Stimulated activated CD4-positive, alpha-beta T cell treated with anti-CD3 and anti-CD28 coated beads, Interleukin-4, amount 100 ng/mL, for 4 hours (primary cell): ENCODE measurements at places on chromosomes 16 and 17.

DNA sequence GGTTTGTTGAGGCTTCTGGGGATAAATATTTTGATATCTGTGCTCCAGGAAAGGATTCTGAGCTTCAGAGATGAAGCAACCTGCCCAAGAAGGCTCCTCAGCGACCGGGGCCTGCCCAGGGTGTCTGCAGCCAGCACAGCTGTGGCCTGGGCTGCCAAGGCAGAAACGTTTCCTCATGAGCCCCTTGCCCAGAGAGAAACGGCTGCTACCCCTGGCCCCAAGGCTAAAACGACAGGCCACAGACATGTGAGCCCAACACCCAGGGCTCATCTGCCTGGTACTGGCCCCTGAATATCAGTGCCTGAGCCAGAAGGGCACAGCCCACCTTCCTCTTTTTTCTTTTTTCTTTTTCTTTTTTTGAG, 45.4 kb upstream of the RASD1 start:
- no peak for DNase-seq

DNA sequence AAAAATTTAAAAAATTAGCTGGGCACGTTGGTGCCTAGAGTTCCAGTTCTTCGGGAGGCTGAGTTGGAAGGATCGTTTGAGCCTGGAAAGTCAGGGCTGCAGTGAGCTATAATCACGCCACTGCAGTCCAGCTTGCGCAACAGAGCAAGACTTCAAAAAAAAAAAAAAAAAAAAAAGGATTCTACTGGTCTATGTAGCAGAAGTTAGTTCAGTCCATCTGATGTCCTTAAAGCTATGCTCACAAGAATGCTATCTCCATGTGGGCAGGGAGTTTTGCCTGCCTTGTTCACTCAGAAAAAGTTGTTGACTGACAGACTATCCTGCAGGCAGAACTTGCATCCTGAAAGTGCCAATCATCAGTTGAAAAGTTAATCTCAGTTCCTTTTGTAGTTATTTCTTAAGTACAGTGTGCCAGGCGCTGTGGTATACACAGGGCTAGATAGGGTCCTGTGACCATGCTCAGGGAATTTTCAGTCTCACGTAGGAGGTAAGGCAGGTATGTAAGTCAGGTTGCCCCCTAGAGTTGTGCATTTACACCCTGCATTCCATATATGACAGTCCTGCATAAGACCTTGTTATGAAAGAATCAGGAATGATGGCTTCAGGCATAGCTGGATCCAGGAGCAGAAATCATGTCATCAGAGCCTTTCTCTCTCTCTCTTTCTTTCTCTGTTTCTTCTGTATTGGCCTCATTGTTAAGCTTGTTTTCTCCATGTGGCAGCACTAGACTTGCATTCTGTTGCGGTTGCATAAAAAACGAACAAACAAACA, 7.6 kb downstream of the SYT17 start:
- DNase-seq, result no peak

DNA sequence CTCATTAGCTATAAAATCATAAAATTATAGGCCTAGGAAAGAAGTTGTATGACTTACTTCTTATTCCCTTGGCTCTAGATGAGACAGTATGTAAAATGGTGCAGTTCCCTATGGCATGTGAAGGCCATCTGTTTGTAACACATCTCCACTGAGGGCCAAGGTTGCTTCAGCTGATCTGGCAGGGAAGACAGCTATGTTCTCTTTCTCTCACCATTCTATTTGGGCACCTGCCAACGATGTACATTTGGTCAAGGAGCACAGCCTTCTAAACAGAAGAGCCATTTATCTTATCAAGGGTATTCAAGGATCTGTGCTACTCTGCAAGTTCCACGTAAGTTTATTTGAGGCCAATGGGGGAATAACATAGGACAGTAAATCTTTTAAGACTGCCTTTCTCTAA, 129.8 kb upstream of the TOM1L1 start:
- no peak for DNase-seq

GRCh38 chr16:85950136-85950918, 51.4 kb downstream of the IRF8 start:
- DNase-seq, result no peak

DNA sequence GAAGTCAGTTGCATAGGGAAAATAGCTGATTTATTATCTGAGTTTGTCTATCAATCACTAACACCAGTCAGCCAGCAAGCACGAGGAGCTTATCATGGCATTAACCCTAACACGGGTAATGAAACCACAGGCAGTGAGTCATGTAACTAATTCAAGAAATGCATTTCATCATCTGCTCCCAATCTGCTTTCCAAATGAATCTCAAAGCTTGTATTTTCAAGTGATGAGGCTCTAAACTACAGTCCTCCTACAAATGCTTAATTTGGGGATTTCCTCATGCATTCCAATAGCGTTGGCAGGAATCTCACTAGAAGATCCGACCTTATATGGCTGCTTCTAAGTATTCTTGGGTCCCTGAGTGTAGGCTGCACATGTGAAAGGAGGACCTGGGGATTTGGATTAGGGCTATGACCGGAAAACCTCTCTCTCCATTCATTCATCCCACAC, 118.4 kb upstream of the HSBP1 start:
- DNase-seq, result no peak

DNA sequence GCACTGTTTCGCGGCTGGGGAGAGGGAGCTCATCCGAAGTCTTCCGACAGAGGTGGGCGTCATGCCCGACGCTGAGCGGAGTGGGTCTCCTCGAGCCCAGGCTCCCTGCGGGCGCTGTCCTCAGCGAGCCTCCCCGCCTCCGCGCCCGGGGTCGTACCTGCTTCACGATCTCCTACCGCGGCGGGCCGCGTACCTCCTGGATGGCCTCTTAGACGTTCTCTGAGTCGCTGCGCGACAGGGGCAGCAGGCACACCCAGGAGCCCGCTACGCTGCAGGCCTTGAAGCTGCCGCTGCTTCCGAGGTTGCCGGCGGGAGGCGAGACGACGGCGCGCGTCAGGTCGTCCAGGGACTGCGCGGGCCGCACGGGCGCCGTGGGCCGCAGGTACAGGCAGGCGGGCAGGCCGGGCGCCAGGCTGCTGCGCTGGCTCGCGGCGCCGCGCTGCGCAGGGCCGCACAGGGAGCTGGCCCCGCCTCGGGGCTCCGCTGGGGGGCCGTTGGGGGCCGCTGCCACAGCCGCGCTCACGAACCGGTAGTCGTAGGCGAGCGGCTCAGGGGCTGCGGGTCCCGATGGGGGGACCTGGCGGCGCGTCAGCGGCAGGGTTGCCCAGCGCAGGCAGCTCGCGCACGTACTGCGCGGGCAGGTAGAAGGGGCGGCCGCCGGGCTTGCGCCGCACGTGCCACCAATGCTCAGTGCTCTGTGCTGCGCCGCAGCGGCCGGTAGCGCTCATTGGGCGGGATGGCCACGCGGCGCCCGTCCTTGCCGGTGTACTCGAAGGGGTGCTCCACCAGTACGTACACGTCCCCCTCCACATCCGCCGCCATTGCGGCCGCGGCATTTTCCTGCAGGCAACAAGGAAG, 116.4 kb upstream of the SMURF2 start:
- DNase-seq, result no peak

DNA sequence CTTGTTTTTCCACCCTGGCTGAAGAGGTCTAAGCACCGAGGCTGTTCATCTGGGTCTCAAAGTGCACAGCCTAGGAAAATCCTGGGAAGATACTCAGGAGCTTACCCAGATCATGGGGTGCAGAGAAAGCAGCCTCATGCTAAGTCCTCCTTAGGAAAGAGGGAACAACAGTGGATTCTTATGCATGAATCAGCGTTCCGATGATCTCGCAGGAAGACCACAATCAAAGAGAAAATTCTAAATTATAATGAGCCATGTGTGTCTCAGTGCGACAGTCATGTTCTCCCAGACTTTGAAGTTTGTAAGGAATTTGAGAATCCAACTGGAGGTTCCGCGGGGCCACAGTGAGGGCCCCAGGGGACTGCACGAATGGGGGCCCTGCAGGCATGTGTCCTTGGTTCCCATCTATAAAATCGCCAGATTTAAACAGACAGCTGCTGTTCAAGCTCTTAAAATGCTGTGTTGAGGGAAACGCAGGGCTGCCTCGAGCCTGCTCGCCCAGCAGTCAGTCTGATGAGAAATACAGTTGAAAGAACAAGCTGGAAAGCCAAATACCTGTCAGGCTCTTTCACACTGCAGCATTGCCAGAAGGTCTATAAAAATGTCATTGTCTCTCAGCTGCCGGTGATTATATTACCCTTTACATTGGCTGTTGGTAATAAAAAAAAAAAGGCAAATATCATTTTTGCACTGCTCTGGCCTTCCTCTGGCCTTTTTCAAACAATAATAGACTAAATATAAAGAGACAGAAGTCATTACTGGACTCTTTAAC, 152.1 kb downstream of the PMP22 start:
- DNase-seq, result no peak

- DNase-seq, result no peak
Measured at GRCh38 chr17:43914451-43914850, 7.1 kb upstream of the MPP2 start.

DNA sequence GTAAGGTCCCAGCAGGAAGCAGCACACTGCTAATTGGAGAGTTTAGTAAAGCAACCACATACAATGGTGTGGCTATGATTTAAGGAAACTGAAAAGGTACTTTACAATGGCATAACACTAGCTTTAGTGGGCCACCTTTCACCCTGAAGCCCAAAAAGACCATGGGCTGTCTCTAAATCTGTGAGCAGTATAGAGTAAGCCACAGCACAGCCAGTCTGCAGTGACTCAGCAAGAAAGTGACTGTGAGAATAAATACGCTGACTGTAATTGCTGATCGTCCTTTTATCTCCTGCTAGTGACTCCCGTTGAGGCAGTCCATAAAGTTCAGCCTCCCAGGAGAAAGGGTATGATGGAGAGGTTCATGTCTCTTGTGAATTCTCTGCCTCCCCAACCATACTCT, 679.8 kb upstream of the KIF2B start:
- DNase-seq, result no peak

GRCh38 chr16:80418517-80419355, 122.1 kb upstream of the DYNLRB2 start:
- no peak for DNase-seq

DNA sequence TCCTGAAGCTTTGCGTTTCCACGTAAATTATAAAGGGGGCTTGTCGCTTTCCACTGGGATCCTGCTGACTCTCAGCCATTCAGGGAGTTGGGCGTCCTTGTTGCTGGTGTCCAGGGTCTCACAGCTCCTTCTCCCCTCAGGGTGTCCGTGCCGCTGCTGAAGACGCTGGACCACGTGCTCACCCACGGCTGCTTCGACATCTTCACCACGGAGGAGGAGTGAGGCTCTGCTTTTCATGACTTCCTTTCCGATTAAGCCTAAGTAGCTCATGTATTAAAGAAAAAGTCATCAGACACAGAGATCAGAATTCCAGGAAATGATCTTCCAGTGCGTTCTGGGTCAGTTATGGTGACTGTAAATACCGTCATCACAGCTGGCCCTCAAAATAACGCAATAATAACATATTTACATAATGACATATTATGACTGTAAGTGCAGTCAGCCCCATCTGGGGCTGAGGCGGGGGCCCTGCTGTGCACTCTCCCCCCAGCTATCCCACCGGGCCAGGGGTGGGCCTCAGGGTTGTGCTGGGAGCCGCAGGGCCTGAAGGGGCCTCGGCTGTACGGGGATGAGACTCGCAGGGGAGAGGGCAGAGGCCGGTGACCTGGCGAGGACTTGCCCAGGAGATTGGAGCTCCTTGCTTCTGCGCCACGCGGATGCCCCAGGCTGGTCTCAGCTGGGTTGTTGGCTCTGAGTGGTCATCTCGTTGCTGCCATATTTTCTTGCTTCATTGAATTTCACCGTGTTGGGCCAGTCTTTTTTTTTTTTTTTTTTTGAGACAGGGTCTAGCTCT, 92.9 kb upstream of the ZNF750 start:
- DNase-seq, result no peak

DNA sequence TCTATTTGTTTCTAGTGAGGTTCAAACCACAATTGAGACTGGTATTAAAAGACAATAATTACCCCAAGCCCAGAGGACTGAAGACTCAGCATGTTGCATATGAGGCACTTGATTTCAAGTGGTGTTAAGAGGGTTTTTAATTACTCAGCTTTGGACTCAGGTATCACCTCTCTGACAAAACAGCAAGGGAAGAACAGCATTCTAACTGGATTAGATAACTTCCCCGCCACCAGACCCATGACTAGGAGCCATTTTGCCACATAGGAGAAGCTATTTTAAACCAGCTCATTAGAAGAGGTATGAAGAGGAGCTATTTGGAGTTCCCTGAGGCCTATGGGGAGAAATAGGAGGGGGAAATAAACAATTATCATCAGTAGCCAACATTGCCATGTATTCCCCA, 226.1 kb upstream of the TOX3 start:
- DNase-seq, result no peak

GRCh38 chr16:82133798-82134197, 36.2 kb downstream of the MPHOSPH6 start:
- DNase-seq, result no peak

DNA sequence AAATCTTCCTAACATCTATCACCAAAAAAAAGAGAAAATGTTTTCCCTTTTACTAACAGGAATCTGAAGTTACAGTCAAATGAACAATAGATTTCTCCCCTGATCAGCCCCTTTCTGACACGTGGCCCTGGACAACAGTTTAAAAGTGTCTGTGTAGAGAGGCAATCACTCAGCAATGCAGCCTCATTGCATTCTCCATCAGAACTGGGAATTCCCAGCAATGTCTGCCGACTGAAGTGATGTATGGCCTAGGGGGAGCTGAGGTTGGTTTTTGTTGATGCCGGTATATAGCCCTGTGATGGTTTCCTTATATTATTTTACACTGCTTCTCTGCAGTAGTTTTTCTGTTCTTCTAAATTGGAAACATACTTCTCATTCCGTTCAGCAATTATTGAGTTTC, 904.3 kb upstream of the CDH8 start:
- DNase-seq, result no peak

DNA sequence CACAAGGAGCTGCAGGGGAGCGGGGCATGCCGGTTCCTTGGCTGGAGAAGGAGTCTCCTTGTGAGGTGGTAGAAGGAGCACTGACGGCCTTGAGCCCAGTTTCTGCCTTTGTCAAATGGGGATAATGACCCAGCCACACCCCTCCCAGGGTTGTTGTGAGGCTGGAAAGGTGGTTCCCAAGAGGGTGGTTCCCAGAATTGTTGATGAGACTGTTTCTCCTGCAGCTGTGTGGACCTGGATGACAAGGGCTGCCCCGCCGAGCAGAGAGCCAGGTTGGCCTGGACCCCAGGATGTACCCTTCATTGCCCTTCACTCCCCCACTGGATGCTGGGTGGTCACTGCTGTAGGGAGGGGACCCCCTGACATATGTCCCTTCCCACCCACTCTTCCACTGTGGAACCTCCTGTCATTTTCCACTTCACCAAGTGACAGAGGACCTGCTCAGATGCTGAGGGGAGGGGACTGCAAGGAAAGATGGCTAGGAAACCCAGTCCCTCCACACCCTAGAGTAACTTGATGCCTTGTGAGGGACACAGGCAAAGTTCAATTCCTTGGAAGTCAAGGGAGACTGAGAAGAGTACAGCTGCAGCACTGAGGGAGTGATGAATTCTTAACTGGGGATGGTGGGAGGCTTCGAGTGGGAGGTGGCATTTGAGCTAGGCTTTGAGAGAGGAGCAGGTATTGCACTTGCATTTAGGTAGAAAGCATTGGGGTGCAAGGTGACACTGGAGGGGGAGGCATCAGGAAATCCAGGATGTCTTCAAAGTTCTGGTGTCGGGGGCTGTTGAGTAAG, 10.6 kb downstream of the MIEN1 start:
- no peak for DNase-seq
